Stimulated activated CD4-positive, alpha-beta T cell treated with anti-CD3 and anti-CD28 coated beads, TNF-alpha, amount 100 ng/mL, for 1 hour (primary cell): ENCODE measurements at places on chromosomes 3 and 15.

GRCh38 chr15:97210277-97210676, 750.2 kb upstream of the ARRDC4 start:
- DNase-seq = no peak

DNA sequence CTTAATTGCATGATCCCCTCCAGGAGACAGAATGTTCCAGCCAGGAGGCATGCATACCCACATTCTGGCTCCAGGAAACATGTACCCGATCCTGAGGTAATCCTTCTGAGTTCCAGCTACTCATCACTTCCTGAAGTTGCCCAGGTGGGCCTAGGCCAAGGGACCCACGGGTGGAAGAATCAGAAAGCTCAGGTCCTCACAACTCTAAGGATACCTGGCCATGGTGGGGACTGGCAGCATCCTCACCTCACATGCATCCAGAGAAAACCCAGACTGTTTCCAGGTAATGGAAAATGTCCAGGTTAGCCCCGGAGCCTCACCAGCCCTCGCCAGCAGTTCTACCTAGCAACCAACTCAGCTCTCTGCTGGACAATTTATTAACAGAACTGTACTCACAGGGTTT, 78.2 kb downstream of the DAPK2 start:
- DNase-seq = no peak

DNA sequence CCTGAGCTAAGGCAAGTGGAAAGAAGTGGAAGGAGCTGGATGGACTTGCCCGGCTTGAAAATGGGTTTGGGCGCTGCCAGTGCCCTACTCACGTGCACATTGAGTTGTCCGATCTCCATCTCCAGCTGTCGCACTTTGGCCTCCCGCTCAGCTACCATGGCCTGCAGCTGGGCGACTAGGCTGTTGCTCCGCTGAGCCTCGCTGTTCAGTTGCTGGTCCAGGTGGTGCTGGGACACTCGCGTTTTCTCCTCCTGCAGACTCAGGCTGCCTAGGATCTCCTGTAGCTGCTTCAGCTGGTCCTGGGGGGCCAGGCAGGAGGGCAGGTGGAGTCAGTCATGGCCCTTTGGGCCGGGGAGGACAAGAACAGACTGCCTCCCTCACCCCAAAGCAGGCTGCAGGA, 33.0 kb upstream of the HHATL start:
- no peak for DNase-seq

GRCh38 chr3:194091141-194091540, 44.8 kb upstream of the HES1 start:
- no peak for DNase-seq

DNA sequence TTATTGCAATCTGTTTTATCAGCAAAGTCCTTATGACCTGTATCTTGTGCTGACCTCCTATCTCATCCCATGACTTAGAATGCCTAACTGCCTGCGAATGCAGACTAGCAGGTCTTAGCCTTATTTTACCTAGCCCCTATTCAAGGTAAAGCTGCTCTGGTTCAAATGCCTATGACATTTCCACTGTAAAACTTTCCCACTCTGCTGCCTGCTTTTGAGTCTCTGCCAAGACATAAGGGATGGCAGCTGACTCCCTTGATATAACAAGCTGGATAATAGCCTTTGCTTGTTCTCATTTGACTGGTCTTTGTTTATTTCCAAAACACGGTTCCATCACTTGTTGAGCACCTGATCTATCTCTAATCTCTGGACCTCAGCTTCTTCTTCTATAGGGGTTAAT, 131.9 kb upstream of the STRIT1 start:
- no peak for DNase-seq

- no peak for DNase-seq
Measured at GRCh38 chr3:126394977-126395321, 240 bp downstream of the CFAP100 start.

GRCh38 chr3:102037791-102038190, 188.5 kb downstream of the NFKBIZ start:
- DNase-seq = no peak

GRCh38 chr3:134611516-134611915, 39.3 kb downstream of the KY start:
- no peak for DNase-seq

DNA sequence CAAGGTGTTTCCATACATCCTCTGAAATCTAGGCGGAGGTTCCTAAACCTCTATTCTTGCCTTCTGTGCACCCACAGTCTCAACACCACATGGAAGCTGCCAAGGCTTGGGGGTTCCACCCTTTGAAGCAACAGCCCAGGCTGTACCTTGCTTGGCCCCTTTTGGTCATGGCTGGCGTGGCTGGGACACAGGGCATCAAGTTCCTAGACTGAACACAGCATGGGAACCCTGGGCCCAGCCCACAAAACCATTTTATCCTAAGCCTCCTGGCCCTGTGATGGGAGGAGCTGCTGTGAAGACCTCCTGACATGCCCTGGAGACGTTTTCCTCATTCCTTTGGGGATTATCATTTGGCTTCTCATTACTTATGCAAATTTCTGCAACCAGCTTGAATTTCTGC, 739.0 kb upstream of the NECTIN3 start:
- DNase-seq = no peak

GRCh38 chr3:31014317-31015040, 120.0 kb upstream of the GADL1 start:
- DNase-seq = no peak

- no peak for DNase-seq
Measured at GRCh38 chr3:52279596-52279995, 1.1 kb upstream of the WDR82 start.

DNA sequence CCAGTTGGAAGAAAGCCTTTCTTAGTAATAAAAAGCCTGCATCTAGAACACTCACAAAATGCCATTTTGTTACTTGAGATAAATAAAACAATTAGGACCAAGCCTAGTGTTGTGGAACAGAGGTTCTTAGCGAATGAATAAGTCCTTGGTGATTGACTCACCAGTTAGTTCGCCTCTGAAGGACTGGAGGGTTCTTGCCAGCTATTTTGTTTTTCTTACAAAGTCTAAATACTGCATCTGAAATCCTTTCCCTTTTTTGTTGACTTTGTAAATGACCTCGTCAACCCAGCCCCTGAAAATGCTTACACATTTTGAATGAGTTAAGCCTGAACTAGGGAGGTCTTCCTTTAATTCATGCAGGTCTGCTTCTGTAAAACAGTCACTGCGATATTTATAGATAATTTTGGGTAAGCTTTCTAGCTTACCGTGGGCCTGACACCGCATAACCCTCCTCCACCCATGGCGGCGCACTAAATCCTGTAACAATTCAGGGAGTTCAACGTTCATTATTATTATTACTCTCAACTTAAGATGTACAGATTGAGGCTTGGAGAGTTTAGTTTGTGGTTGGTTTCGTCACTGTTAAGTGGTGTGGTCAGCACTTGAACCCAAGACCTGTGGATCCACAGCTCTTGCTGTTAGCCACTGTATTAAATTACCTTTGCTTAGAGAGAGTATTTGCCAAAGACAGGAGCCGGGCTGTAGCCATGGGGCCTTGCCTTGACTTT, 45.0 kb upstream of the SACM1L start:
- no peak for DNase-seq

DNA sequence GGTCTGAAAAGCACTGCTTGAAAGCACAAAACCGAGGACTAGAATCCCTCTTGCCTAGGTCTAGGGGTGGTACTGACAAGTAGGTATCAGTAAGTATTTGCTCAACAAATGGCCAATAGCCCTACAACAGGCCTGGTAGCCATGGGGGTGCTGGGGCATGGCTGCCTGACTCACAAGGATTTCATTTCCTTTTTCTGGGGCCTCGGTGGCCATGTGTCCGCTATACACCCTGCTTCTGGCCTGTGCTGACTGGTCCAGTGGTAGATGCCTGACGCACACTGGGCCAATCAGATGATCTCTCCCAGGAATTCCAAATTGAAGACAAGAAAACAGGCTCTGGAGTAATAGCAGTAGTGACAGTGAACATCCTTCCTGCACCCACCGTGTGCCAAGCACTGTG, 29.4 kb downstream of the MELTF start:
- DNase-seq = no peak

DNA sequence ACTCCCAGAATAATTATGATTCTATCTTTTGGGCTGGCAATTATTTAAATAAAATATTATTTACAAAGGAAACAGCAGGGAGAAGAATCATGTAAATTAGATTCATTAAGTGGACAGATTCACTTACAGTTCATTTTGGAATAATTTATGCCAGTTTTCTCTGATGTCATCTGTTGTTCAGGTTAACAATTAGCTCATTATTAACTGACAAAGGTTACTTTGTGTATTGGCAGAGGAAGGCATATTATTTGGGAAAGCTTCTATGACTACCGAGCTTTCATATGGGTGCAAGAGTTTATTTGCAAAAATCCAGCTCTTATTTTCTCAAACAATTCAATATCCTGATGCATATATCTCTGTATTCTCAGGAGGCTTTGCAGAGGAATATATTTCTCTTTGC, 224.4 kb downstream of the CHST2 start:
- no peak for DNase-seq

DNA sequence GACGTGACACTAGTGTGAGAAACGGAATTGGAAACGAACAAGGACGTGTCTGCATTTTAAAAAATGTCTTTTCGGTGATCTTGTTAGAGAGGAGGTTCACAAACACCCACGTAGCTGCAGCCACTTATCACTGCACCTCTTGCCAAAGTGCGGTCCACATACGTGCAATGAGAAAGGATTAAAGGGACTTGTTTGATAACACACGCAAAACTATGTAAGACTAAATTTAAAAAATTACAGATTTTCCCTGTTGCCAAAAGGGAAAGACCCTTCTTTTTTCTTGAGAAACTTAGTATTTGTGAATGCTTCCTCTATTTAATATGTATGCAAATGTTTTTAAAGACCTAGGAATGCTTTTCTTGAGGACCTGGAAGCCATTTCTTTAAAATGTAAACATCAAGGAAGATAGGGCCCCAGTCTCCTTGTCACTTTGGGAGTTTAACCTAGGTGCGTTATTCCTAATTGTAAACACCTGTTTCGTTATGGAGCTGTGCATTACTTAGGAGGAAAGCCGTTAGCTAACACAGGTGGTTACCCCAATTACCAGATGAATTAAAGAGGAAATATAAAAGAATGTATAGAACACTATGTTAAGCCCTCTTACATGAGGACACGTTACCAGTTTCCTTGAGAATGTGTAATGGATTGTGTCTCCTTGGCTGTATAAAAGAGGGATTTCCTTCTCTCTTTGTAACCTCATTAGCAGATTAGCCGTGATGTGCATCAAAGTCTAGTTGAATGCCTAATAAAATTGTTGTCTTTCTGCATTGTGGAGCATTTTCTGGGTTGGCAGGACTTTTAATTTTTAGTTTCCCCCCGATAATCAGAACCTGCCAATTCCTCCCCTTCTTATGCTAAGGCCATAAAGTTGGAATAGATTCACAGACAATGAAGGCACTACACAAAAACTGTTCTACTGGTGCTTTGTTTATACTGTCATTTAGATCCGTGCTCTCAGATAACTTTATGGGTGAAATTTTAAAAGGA, 1.0 kb downstream of the LEKR1 start:
- DNase-seq = no peak

DNA sequence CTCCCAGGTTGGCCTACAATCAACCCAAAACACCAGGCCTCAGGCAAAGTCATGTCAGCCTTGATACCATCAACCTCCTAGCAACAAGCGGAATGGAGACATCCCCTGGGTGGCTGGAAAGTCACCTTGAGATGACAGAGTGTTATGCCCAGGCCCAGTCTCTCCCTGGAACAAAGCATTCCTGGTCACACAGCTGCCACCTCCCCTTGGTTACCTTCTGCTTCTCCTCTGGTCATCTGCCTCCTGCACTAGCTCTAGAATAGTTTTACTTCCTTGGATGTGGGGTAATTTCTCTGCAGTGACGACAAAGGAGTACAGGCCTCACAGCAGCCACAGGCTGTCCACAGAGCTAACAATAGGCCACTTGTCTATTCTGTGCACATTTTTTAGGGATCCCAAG, 114.9 kb downstream of the RFTN1 start:
- no peak for DNase-seq

GRCh38 chr3:186098740-186099139, 10.1 kb downstream of the ETV5 start:
- no peak for DNase-seq

DNA sequence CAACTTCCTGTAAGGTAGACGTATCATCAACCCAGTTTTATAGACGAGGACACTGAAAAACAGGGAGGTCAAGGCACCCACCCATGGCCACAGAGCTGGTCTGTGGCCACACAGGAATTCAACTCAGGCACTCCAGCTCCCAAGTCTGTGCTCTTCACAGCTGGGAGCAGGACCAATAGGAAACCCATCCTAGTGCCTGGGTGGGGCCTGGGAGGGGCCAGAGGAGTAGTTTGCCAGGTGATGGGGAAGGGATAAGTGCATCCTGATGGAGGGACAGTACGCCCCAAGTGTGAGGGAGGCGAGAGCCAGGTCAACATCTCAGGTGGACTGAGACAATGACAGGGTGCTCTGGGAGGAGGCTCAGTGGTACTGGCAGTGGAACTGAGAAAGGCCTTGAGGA, 22.0 kb downstream of the KIF9 start:
- DNase-seq = no peak

- DNase-seq = peak; percentile 5
Measured at GRCh38 chr3:138188013-138188730, 1.1 kb downstream of the ARMC8 start.

- no peak for DNase-seq
Measured at GRCh38 chr3:12879191-12879815, 37.9 kb upstream of the RPL32 start.

GRCh38 chr3:188309437-188310269, 155.7 kb downstream of the LPP start:
- DNase-seq = no peak

GRCh38 chr3:67067251-67067650, 69.1 kb downstream of the KBTBD8 start:
- no peak for DNase-seq

GRCh38 chr15:90869601-90870353, 1.4 kb downstream of the FURIN start:
- DNase-seq = no peak

GRCh38 chr3:105594219-105594618, 227.5 kb downstream of the ALCAM start:
- DNase-seq = no peak

DNA sequence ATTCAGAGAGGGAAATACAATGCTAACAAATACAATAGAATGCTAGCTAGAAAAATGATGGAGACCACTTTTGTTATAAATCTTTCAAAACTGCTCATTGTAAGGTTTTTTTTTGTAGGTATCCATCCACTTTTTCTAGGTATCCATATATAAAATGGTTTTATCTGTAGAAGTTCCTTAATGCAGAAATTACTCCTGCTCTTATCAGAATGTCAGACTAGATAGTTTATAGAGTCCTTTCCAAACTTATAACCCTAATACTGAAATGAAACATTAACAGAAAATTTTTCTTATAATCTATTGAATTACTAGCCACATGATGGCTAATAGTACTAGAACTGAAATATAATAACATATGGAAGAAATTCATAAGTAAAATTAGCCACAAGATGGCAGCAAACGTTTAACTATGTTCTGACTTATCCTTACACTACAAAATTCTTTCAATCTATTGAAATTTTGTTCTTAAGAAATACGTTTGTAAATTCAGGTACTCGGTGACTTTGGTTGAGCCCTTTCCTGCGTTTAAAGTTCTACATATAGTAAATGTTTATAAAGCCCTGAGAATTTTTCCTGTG, 58.5 kb downstream of the ECT2 start:
- no peak for DNase-seq
